ENCODE measurements at places on chromosomes 16 and 17.

GRCh38 chr17:2412561-2413021 lies 11.7 kb upstream of the MNT start:
- DNase-seq, result no peak

DNA sequence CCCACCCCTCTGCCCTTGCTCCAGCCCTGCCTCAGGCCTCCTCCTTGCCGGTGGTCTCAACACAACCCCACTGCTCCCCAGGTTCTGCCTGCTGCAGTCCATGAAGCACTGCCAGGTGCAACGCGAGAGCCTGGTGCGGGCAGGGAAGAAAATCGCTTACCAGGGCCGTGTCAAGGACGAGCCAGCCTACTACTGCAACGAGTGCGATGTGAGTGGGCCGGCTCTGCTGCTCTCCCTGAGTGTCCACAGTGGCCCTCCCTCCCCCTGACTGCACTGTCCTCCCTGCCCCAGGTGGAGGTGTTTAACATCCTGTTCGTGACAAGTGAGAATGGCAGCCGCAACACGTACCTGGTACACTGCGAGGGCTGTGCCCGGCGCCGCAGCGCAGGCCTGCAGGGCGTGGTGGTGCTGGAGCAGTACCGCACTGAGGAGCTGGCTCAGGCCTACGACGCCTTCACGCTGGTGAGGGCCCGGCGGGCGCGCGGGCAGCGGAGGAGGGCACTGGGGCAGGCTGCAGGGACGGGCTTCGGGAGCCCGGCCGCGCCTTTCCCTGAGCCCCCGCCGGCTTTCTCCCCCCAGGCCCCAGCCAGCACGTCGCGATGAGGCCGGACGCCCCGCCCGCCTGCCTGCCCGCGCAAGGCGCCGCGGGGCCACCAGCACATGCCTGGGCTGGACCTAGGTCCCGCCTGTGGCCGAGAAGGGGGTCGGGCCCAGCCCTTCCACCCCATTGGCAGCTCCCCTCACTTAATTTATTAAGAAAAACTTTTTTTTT lies 1.8 kb upstream of the TMEM88 start:
- no peak for DNase-seq

DNA sequence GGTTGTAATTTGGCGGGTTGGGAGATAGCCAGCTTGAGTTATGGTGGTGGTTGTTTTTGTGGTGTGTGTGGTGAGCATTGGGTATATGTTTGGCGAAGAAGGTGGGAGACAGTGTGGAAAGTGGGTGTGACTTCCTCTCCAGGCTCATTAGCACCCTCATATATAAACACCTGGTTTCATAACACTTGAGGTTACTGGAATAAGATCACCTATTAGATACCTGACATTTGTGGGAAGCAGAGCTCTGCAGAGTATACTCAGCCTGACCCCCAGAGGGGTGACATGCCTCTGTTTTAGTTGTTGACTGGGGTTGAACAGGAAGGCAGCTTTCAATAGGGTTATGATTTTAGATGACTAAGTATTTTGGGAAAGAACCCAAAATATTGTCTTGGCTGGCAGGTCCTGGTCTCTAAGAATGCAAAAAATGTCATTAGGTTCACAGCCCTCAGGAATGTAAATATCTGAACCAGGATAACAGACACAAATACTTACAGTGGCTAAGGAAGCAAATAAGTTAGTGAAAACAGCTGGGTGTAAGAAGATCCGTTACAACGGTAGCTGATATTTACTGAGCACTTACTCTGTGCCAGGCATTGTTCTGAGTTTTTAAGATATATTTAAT lies 18.3 kb upstream of the EFCAB13 start:
- DNase-seq, result no peak

GRCh38 chr16:49281843-49282642 lies 405 bp upstream of the CBLN1 start:
- DNase-seq, result no peak

DNA sequence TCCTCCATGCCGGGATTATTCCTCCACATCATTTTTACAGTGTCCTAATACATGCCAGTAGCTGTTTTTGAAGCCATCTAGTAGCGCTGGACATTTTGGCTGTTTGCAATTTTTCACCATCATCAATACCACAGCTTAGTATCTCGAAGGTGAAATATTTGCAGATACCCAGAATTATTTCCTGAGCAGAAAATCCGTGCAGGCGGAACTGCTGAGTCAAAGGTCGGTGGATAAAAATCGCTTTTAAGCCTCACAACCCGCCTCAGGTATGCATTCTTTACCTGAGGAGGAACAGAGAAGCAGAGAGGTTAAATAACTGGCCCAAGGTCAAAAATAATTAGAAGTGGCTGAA lies 584 bp upstream of the TNRC6A start:
- DNase-seq, result no peak

DNA sequence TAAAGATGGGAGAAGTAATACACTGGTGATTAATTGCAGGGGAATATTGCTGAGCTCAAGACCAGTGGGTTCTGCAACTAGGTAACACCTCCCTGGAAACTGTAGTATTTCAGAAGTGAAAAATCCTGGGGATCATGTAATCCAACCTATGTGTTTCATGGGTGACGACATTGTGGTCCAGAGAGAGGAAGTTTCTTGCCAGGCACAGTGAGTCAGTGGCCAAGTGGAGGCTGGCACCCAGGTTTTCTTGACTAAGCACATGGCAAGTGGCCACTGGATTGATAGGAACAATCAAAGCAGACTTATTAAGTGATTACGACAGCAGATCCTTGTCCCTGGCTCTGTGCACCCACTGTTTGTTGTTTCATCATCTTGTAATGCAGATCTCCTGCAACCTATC lies 14.6 kb upstream of the CIITA start:
- peak; percentile 79 for DNase-seq

DNA sequence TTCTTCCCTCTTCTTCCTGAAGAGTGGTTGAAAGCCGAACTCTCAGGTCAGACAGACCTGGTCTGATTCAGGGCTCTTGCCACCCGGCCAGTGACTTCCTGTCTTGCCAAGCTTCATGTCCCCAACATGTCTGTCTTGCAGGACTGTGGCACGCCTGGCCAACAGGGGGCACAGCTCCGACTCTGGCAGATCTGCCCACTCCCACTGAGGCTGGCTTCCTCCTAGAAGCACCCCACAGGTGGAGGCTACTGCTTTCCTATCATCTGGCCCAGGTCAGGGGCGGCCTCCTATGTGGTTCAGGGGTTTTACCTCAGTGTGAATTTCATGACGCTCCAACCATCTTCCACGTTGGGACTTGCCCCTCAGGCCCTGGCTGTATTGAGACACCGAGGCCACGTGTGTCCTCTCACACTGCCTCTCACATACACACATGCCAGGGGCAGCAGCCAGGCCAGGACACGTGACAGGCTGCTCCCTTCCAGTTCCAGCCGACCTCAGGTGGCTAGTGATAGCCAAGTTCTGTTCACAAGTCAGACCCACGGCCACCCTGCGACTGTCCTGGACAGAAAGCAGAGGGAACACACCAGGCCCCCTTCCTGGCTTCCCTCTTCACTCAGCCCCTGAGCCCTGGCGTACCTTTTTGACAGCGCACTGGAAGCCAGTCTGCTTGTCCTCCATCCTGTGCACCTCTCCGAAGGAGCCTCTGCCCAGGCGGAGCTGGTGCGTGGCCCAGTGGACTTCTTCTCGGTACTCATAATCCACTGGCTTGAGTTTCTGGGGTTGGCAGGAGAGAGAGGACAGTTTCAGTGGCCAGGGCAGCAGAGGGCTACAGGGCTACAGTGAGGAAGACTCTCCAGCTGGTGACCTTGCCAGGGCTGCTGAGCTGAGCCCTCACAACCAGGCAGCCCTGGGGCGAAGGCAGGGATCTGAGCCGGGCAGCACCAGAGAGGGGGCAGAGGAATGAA lies 22.6 kb upstream of the SPATA32 start:
- DNase-seq, result no peak

DNA sequence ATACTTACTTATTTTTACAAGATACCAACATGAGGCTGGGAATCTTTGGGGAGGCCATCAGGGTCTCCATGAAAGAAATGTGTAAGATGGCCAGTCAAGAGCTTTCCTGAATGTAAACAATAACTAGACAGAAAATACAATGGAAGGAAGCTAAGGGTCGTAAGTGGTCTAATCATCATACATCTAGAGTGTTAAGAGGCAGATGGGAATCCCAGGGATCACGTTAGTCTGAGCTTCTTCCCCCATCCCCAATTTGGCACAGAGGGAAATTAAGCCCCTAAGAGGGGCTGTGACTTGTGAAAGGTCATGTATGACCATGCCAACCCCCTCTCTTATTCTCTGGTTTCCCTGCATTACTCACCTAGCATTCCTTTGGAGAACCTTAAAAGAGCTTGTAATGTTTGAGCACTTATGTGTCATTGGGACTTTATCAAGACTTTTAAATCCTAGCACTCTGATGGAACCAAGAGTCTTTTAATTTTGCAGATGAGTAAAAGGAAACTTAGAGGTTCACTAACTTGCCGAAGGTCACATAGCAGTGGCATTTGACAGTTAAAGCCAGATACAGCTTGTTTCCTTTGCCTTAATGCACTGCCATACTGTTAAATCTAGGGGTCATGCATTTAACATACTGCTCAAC lies 46.1 kb downstream of the DCUN1D3 start:
- DNase-seq, result no peak

All from right atrium auricular region (tissue), 2 donors.